Activated T-cell treated with anti-CD3 and anti-CD28 coated beads, Interleukin-2, amount 50 U/mL, for 72 hours (primary cell): ENCODE measurements at places on chromosomes 2 and 18. TPM values are rescaled to one million over a fixed set of nuclear protein-coding genes. Genes with fewer than 3 reads are reported as not detected.

The ZNF385B gene
- not detected for total RNA-seq

The PHLPP1 gene
- total RNA-seq: 6.3 TPM

The SEMA4C gene
- 16.0 TPM for total RNA-seq

The SLC16A14 gene
- 2.2 TPM for total RNA-seq

The MOGAT1 gene
- not detected for total RNA-seq

The ATG9A gene
- 51.4 TPM for total RNA-seq

The TSHZ1 gene
- total RNA-seq: 18.1 TPM

The UGT1A3 gene
- not detected for total RNA-seq

The LINC00305 gene
- not detected for total RNA-seq

The MARCO gene
- not detected for total RNA-seq

The HOXD4 gene
- not detected for total RNA-seq

The MOCOS gene
- 0.22 TPM for total RNA-seq

The WNT10A gene
- total RNA-seq: 8.6 TPM

The SIGLEC15 gene
- total RNA-seq: not detected

The RGPD4 gene
- not detected for total RNA-seq

The TTC27 gene
- 24.2 TPM for total RNA-seq

The CXCR1 gene
- not detected for total RNA-seq

The KIF5C gene
- total RNA-seq: 29.1 TPM

The ZNF396 gene
- 2.5 TPM for total RNA-seq

The PAX8 gene
- total RNA-seq: 4.3 TPM

The TMEM247 gene
- total RNA-seq: not detected

The PLEKHA3 gene
- 23.0 TPM for total RNA-seq

The SIX2 gene
- not detected for total RNA-seq

The MGAT5 gene
- 16.2 TPM for total RNA-seq

The ATOH8 gene
- total RNA-seq: not detected

The AKAIN1 gene
- not detected for total RNA-seq
